Activated T-helper 1 cell treated with anti-CD3 and anti-CD28 coated beads, Interleukin-2, amount 50 U/mL, for 16 hours (primary cell): ENCODE measurements at places on chromosomes 7 and 10.

GRCh38 chr7:33336820-33337219, 207.5 kb downstream of the BBS9 start:
- DNase-seq: no peak

DNA sequence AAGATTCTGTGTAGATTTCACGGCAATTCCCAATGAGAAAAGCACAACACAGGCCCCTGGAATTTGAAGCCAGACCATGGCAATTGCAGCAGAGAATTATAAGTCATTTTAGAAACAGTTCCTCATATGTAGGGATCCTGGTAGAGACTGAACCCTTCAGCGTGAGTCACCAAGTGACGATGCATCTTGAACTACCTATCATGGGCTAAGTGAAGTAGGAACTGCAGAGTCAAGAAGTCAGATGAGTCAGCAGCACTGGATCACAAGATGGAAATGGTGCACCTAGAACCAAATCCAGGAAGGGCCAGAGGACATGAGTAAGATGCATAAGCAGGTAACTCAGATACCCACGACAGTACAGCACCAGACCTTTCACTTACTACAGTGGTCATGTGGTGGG, 140.0 kb upstream of the TPK1 start:
- DNase-seq: no peak

DNA sequence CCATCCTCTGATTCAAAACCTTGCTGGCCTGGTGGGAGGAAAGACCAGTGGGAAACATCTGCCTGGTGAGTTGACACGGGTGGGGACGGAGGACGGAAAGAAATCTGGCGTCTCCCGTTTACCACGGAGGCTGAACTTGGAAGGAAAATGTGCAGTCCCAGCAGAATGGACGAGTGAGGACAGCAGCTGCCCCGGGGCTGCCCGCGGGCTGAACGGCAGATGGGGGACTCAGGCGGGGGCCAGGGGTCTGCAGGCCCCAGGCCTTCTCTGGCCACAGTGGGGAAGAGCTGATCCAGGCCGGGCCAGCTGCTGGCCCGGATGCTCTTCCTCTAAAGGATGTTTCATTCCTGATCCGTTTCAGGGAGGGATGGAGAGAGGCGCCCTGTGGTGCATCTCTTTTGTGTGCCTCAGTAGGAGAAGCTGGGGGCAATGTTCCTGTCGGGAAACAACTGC, 147.5 kb upstream of the CHST15 start:
- DNase-seq: no peak

GRCh38 chr7:128307061-128307460, 36.6 kb downstream of the RBM28 start:
- DNase-seq: no peak
